Anterior cingulate cortex (tissue), 58 donors: ENCODE measurements at places on chromosomes 2 and 18.

DNA sequence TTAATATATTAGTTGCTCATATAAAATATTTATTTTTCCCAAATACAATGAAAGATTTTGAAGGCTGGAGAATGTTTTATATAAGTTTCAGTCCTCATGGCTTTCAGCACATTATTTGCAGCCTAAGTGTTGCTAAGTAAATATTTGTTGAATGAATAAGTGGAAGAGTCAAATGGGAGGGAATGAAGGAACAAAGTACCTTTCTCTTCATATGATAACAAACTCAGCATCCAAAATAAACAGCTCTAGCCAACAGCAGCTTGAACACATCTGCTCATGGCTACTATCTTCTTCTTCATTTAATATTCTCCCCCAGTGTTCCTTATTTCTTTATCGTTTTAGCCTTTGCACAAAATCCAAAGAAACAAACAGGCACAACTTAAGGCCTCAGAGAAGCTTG lies 385.2 kb upstream of the PIK3C3 start:
- DNase-seq = no peak

DNA sequence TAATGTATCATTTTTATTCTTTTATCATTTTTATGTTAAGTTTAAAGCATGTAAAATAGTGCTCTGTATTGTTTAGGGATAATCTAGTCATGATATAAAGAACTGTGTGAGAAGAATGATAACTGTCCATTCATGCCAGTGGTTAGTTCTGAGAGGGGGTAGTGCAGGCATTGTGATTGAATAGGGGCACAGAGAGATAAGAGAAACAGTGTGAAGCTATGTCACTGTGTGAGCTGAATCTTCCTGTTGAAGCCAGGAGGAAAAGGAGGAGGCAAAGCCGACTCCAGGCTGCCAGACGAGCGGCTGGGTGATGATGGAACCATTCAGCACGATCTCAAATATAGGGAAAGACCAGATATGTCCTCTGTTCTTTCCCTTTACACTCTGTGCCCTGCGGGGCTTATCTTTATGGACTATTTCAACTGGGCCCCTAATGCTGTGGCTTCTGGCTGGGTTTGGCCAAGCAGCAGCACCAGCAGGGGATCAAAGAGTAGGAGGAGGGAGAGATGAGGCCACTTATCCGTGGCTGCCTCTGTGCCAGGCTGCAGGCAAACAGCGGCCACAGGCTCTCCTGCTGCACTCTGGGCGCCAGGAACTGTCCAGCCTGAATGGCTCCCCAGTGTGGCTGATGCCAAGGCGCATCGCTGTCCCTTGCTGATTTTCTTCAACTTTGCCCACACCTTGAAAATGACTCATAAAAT lies 128.0 kb downstream of the SPP2 start:
- DNase-seq = no peak

DNA sequence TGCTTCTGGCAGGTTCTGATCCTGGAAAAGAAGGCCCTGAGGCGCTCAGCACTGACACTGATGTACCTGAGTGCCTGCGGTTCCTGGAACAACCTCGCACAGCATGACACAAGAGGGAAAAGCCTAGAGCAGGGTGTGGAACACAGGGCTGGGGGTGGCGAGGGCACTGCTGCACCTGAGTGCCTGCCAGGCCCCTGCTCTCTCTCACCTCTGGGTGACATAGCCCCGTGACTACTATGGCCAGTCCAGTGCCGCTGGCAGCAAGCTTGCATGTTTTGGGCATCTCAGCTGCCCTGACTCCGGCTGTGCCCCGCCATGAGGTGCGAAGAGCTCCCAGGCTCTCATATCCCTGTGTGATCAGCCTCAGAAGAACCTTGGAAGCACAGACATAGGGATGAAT lies 825.2 kb upstream of the SALL3 start:
- no peak for DNase-seq

GRCh38 chr2:1663621-1664020 lies 80.7 kb downstream of the PXDN start:
- DNase-seq = no peak

DNA sequence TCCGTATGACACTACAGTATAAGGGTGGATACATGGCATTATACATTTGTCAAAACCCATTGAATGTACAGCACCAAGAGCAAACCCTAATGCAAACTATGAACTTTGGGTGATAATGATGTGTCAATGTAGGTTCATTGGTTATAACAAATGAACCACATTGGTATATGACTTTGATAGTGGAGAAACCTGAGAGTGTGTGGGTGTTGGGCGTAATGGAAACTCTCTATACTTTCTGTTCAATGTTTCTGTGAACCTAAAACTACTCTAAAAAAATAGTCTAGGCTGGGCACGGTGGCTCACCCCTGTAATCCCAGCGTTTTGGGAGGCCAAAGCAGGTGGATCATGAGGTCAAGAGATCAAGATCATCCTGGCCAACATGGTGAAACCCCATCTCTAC lies 6.5 kb upstream of the ACTG2 start:
- no peak for DNase-seq

DNA sequence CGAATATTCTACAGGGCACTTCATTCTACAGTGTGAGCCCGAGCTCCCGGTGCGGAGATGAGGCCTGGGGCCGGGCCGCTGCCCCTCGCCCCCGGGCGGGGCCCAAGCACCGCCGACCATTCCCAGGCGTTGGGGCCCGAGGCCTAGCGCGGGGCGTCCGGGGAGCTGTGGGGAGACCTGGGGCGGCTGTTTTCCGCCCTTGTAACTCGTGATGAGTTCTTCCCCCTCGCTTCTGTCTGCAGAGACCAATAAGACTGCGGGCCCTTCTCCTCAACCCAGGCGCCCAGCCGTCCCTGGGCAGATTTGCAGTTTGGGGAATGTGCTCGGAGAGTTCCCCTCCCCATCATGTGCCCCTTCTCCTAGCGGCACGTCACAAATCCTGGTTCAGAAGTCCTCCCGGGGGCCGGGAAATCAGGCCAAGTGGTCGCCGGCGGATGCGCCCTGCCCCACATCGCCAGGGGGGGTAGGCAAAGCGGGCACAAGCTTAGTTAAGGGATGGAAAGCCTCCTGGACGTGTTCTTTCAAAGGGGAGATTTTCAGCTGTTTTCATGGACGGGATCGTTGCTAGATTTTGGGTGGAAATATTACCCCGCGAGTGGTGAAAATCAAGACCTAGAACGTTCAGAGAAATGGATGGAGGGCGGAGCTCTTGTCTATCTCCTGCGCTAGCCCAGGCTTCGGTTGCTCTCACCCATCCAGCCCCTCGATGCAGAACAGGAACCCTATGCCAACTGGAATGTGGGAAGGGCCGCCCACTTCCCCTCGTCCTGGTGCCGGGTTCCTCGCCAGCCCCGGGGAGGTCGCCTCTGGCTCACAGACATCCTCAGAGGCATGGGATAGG lies 18.8 kb upstream of the HAAO start:
- DNase-seq = peak; percentile 69

DNA sequence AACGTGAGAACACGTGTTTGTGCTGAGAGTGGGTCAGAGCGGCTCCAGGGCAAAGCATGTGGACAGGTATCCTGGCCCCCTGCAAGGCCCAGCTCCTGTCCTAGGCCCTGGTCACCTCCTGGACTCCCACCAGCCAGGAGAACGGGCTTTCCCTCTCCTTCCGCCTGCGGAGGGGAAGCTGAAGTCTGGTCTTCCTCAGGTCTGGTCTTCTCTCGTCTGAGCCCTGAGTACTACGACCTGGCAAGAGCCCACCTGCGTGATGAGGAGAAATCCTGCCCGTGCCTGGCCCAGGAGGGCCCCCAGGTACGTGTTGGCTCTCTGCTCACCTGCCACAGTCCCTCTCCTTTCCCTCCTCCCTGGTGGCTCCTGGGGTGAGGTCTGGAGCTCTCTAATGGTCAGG lies 963 bp downstream of the GNLY start:
- DNase-seq = no peak

GRCh38 chr2:10407841-10408648 lies 40.1 kb downstream of the ODC1 start:
- DNase-seq = no peak

DNA sequence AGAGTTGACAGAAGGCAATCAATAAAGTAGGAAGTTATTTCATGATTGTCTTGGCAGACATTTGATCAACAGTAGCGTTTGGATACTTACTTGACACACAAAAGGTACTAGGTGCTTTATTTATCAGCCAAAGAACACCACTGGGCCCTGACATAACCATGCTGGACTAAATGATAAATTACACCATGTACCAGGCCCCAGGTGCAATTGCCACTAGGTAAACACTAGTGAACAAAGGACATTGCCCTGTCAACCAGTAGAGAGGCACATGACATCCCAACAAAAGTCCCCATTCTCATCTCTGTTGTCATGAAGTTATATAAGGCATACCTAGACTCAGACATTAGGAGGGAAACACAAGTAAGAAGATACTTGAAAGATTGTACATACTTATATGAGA lies 747.2 kb downstream of the SATB2 start:
- DNase-seq = no peak

DNA sequence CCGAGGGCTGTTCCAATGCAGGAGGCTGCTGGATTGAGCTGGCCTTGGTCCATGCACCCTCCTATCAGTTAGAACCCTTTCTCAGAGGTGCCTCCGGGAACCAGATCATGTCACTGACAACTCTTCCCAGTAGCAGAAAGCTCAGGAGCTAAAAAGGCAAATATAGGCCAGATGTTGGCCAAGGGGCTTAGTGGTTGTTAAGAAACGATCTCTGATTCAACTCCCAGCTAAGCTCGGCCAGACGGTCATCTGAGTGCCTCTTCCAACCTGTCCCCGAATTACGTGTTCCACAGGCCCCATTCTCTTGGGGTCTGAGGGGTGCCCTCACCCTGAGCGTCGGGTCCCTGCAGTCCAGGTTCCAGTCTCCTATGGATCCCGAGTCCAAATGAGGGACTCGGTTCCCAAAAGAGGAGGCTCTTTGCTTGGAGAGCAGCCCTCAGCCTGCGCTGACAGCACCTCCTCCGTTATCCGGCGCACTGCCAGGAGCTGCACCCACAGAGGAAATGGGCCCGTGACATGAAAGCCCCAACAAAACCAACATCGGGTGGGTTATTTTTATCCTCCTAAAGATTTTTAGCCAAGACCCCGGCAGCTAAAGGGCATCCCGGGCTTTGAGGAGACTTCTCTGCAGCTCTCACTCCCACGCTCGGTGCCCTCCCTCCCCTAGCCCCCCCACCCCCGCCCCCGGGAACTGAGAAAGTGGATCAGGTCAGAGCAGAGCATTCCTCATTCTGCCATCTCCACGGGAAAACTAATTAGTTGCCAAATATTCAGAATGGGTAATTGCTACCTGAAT lies 106.6 kb upstream of the ID2 start:
- DNase-seq = no peak

GRCh38 chr2:29273004-29273684 lies 157.9 kb downstream of the CLIP4 start:
- no peak for DNase-seq

DNA sequence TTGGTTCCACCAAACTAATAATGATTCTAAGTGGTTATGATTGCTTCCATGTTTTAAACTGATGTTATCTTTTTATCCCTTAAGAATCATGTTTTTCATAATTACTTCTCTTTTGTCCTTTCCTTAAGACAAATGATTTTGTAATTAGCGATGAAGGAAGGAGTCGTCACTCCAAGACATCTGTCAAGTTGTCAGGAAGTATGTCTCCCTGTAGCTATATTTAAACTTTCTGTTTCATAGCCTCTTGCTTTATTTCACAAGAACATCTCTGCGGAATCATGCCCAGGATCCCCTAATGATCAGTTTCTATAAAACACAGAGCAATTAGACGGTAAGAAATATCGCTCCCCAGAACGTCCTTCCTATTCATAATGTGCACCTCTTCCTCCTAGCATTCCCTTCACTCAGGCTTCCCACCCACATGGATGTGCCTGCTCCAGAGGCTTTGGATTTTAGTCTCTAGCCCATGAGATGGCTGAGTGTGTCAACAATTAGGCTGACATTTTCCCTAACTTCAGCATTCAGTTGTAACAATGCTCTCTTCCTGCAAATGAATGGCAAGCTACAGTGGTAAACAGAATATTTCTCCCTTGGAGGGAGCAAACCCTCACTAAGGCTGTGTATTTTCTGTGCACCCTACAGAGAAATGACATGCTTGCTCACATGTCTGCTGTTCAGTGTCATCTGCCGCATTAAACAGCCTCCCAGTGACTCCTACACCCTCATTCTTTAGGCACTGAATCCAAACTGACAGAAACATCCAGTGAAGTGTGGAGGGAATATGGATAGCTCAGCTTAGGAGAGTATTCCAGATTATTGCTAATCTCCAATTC lies 879.6 kb upstream of the CELF4 start:
- no peak for DNase-seq

GRCh38 chr2:101120124-101120996 lies 30.8 kb downstream of the TBC1D8 start:
- no peak for DNase-seq

GRCh38 chr2:193240752-193241151 lies 1046.0 kb upstream of the TMEFF2 start:
- DNase-seq = no peak

- no peak for DNase-seq
These were observed 158.8 kb upstream of the HDAC4 start for GRCh38 chr2:239559417-239560261.
